Sigmoid colon (tissue), 7 donors: ENCODE measurements at places on chromosomes 6 and 20. TPM values are rescaled to one million over a fixed set of nuclear protein-coding genes. Genes with fewer than 3 reads are reported as not detected.

- no peaks in the 10 kb centered on the region for H3K27me3 ChIP-seq
- no peak overlapping the region for H3K4me3 ChIP-seq
- no peaks in the 10 kb centered on the region for H3K36me3 ChIP-seq
- DNase-seq = no peak
These were observed 60.0 kb downstream of the PRL start for GRCh38 chr6:22236626-22237414.

DNA sequence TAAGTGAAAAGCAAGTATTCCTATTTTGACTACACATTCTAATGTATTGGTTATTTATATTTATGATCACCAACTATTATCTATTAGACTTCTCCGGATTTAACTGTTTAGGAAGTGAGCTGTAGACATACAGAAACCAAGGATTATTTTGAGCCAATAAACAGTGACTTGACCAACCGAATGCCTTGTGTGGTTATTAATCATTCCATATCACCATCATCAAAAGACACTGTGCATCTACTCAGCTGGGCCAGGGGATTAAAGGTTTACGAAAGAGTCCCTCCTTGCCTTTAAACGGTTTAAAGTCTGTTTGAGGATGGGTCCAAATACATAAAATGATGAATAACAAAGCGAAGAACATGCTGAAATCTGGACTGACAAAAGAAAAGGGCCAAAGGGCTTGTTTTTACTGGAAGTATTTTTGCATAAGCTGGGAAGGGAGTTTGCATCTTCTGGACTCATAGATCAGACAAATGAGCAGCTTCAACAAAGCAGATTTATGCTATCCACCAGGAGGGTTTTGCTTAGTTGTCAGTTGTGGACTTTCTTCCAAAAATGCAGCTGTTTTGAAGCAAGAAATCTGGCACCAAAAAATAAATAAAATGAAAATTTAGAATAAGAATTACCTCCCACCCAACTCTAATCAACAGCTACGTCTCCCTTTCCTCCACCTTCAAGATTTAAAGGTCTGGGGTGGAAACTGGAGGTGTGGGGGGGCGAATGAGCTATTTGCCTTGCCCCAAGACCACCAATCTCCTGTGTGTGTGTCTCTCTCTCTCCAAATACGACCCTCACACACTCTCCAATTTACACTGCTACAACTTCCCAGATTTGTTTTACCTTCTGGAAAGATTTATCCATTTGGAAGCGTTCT lies 33.6 kb upstream of the ID4 start:
- no peaks in the 10 kb centered on the region for H3K36me3 ChIP-seq
- peak overlapping the region; percentile 95 for H3K27ac ChIP-seq
- DNase-seq = no peak

- no peaks in the 10 kb centered on the region for H3K27me3 ChIP-seq
- peak overlapping the region; percentile 54 for H3K27ac ChIP-seq
- H3K36me3 ChIP-seq = no peaks in the 10 kb centered on the region
- H3K4me1 ChIP-seq = no peaks in the 10 kb centered on the region
- DNase-seq = no peak
- H3K4me3 ChIP-seq = no peak overlapping the region
These were observed 429.0 kb upstream of the NRSN1 start for GRCh38 chr6:23696992-23697391.

The SMPD2 gene
- 4.6 TPM for total RNA-seq

The RGS17 gene
- 0.16 TPM for total RNA-seq
